ENCODE measurements at places on chromosomes 6 and 20.

DNA sequence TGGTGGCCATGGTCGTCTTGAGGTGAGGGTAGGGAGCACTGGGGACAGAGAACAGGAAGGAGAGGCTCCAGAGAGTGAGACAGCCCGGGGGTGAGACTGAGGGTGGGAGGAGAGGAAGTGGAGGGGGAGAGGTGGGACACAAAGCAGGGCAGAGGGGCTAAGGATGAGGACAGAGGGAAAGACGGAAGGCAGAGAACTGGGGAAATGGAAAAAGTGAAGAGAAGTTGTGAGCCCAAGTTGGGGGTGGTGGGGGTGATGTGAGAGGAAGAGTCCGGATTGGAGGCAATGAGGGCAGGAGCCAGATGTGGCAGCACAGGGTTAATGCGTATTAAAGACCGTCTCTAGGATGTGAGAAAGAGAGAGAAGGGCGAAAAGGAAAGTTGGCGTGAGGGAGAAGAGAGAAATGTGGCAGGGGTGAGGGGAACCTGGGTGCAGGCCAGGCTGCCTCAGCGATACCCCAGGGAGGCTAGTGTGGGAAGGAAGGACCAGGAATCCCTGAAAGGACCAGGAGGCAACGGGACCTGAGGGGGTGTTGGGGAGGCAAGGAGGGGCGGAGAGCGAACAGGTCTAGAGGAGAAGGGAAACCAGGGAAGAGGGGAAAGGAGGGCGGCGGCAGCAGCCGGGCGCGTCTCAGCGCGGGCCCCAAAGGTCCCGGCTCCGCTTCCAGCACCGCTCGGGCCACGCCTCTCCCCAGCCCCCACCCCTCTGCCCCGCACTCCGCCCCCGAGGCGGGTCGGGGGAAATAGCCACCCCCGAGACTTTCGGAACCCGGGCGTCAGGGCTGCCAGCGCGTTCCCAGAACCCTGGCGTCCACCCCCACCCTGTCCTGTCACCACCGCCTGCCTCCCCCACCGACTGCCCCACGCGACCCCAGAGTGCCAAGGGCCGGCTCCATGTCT lies at the start of gene PPP1R18:
Gene PPP1R18 (minus strand): TSS at position 637 of the 899 bp plus-strand sequence. CDS start 627 bp downstream, at position 10.
- no peak for DNase-seq

DNA sequence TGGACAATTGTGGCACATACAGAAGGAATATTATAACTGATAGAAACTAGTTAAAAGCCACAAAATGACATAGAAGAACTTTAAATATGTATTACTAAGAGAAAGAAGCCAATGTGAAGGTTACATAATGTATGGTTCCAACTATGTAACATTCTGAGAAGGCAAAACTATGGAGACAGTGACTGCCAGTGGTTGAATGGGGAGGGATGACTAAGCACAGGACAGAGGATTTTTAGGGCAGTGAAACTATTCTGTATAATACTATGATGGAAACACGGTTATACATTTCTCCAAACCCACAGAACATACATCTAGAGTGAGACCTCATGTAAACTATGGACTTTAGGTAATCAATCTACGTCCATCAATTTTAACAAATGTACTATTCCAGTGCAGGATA lies 22.4 kb downstream of the SYNCRIP start:
- DNase-seq, result no peak

DNA sequence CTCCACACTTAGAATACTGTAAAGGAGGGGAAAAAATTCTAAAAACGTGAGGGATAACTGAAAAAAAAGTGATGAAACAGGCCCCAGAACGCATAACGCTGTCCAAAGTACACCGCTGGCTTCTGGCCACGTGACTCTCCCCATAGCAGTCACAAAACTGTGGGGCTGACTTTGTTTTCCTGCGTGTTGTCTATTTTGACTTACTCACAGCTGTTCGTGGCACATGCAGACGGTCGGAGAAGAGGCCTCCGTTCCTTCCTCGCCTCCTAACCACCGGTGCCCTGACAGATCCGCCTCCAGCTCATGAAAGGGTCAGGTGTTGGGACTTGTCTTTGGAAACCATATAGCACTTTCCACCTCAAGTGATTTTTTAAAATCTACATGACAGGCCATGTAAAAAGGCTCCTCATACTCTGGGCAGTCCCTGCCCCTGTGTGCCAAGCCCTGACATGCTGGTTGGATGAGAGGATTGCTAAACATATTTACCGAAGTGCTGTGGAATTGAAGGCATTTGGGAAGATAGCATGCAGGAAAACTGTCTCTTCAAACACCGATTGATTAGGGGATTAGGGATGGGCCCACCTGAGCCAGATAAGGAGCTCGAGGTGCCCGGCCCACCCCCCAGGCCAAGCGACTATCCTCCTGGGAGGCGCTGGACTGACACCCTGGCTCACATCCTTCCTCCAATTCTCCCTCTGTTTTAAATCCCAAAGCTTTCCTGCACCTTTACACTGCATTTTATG lies 54.8 kb downstream of the DACT2 start:
- no peak for DNase-seq

DNA sequence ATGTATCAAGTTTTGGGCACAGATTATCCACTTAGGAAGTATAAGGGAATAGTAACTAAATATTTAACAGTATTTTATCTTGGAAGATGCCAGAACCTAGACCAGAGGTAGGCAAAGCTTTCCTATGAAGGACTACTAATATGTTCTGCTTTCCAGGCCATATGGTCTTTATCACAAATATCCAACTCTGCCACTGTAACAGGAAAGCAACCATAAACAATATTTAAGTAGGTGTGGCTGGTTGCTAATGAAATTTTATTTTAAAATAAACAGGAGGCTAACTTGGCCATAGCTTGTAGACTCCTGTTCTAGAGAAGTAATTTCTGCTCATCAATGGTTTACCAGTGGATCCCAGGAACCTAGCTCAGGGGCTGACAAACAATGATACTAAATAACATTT lies 39.4 kb downstream of the NOL7 start:
- DNase-seq, result no peak

- no peak for DNase-seq
Observed at GRCh38 chr6:140462453-140463311, 1088.2 kb upstream of the CITED2 start.

DNA sequence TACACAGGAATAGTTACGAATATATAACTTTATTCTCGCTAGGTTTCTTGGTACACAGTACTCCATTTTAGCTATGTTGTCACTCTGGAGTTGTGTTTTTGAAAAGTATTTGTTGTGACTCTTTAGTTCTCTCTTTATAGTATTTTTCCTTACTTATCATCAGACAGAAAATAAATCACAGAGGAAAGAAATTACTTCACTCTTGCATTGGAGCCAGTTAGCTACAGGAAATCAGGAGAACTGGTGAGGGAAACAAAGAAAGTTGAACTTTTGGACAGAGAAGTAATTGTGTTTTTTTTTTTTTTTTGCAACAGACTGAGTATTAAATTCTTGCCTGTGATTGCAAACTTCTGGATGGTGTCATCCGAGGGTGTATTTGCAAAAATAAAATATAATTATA lies 33.9 kb downstream of the DSE start:
- DNase-seq, result no peak

DNA sequence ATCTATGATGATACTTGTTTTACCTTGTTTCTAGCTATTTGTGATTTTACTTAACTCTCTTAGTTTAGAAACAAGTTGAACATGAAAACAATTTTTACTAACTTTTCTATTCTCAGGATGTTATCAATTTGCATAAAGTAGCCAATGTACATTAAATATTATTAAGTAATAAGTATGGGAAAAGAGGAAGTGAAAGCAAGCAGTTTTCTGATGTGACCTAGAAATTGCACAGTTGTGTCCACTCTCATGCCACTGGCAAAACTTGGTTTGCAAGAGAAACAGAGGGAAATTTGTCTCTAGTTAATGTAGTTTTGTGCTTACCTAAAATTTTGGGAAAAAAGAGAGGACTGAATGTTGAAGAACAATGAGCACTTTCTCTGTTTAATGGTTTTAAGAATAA lies 19.2 kb upstream of the TSPYL1 start:
- DNase-seq, result no peak

- no peak for DNase-seq
Observed at GRCh38 chr6:98971303-98971702, 23.6 kb upstream of the FBXL4 start.

- no peak for DNase-seq
Observed at GRCh38 chr6:137923866-137924653, 57.0 kb downstream of the TNFAIP3 start.

DNA sequence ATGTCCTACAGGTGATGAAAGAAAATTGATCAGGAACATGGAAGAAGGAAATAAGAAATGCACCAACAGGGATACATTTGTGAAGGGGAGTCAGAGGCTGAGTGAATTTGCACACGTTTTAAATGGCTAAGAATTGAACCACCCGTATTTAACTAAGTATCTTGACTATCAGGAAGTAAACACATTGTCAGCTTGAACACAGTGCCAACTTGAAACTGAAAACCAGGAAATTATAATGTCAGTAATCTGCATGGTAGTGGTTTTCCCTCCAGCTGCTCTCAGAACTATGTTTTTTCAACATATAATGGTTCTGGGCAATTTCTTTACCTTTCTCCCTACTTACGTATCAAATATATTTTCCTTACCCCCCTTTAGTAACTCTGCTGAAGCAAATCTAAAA lies 366.5 kb upstream of the POU3F2 start:
- no peak for DNase-seq

- DNase-seq, result no peak
Observed at GRCh38 chr20:15848995-15849610, 724.1 kb downstream of the KIF16B start.

DNA sequence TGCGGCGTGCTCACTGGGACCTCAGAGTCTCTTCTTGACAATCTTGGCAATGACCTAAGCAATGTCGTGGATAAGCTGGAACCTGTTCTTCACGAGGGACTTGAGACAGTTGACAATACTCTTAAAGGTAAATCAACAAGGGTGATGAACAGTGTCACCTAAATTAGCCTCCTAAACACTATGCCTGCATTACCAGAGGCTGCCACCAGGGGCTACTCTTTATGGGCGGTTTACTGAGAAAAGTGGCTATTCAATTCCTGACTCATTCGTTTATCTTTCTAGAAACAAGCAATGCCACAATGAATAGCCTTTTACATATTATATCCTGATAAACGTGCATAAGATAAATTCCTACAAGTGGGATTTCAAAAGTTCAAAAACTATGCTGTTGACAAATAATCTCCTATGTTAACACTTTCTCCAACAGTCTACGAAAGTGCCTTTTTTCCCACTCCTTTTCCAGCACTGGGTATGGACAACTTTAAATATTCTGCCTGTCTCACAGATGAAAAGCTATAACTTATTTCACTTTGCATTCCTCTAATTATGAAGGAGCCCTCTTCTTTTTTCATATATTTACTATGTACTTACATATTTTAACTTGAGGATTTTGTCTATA lies 1.3 kb downstream of the BPIFA2 start:
- no peak for DNase-seq

DNA sequence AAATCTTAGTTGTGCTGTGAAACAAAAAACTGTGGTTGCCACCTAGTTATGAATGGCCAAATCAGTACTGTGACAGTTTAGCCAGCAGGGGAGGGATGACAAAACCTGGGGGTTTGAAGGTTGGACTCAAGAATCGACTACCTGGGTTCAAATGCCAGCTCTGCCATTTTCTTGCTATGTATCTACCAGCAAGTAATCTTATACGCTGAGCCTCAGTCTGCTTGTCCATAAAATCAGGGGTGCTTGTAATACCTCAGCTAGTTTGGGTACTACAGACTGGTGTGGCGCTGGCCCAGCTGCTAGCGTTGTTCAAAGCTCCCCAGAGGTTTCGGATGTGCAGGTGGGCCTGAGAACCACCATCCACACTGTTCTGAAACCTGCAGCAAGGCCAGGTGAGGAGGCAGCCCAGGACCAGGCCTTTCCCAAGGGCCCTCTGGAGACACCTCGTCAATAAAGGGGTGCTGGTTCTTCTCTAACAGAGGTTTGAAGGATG lies 40.4 kb downstream of the TRAM2 start:
- DNase-seq, result no peak

- DNase-seq, result no peak
Observed at GRCh38 chr6:32954986-32955802, 2.3 kb upstream of the HLA-DMA start.

- DNase-seq, result no peak
Observed at GRCh38 chr6:136464874-136465273, 85.3 kb downstream of the MAP7 start.

GRCh38 chr6:52419809-52420667 lies at the start of gene EFHC1:
EFHC1 (plus strand) TSS chr6:52420342; CDS start chr6:52420411, 69 bp downstream.
- DNase-seq, result peak; percentile 92
